ENCODE measurements at places on chromosomes 5 and 9.

GRCh38 chr5:76351176-76351575 is 51.9 kb upstream of the IQGAP2 start:
- no peak for DNase-seq

- DNase-seq = no peak
Observed at GRCh38 chr5:132394667-132395259, 25.3 kb downstream of the SLC22A5 start.

DNA sequence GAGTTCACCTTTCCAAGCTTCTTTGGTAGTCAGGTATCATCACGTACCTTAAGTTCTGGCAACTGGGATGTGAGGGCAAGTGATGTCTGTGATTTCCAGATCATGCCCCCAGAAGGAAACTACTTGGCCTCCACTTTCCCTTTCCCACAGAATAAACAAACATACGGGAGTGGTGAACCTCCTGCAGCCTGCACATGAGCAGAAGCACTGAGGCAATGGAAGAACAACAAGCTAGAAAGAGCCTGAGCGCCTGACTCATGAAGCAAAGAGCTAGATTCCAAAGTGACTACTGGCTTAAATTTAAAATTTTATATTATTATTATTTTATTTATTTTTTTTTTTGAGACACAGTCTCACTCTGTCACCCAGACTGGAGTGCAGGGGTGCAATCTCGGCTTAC is 35.0 kb downstream of the ARL15 start:
- DNase-seq = no peak

DNA sequence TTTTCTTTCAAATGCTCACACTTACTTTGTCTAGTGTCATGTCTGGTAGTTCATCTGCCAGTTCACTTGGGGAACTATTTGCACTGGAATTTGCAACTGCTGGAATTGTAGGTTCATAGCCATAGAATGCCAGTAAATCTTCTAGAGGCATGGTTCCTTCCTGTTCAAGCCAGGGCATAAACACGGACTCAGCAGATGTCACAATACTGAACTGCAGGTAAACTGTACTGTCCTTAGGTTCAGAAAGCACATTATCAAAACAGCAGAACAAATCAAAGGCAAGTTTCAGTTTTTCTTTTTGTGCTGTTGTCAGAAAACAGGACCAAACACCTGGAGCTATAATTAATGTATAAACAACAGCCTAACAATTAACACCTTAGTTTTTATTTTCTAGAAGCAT is 13.1 kb downstream of the MIER3 start:
- no peak for DNase-seq

GRCh38 chr9:23677446-23677845 is 148.6 kb downstream of the ELAVL2 start:
- DNase-seq = no peak

DNA sequence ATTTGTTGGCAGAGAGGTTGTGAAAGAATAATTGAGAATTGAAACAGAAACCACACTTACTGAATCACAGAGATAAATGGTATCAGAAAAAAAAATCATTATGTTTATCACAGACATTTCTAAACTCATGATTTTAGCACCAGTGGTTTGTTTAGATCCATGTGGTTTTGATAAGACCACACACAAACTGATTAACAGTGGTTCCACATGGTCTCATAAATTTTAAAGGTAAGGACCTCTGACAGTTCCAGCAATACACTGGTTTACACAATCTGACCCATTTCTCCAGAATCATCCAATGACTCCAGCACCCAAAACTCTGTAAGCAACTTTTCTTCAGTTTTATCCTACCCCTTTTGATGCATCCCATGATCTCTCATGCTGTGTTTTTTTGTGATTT is 261.2 kb downstream of the ANXA1 start:
- no peak for DNase-seq

DNA sequence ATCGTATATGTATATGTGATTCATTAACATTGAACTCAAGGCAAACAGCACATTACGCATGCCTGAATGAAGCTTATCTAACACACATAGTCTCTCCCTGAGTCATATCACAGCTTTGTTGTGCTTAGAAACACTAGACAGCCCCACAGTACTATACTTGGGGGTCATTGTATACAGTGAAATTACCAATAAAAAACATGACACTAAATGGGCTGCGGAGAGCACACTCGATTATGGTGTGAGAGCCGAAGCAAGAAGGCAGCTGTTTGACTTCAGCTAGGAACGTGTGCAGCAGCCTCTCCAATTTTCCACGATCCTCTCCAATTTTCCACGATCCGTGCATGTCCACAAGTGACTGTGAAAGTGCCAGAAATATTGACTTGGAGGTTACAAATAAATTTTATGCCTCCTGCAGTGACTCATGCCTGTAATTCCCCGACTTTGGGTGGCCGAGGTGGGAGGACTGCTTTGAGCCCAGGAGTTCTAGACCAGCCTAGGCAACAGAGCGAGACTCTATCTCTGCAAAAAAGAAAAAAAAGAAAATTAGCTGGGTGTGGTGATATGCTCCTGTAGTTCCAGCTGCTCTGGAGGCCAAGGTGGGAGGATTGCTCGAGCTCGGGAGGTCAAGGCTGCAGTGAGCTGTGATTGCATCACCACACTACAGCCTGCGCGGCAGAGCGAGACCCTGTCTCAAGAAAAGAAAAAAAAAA is 102.4 kb downstream of the DAPK1 start:
- no peak for DNase-seq

- DNase-seq = no peak
Observed at GRCh38 chr9:74570879-74571512, 73.9 kb downstream of the RORB start.

DNA sequence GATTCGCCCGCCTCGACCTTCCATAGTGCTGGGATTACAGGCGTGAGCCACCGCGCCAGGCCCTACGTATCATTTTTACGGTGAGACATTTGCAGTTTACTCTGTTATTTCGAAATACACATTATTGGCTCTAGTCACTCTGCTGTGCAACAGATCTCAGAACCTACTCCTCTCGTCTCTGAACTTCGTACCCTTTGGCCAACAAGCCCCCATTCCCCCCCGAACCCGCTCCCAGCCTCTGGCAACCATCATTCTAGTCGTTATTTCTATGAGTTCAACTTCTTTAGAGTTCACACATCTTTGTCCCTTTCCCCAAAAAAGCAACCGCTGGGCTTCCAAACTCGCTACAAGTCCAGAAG is 735 bp downstream of the PTGR1 start:
- DNase-seq = no peak

DNA sequence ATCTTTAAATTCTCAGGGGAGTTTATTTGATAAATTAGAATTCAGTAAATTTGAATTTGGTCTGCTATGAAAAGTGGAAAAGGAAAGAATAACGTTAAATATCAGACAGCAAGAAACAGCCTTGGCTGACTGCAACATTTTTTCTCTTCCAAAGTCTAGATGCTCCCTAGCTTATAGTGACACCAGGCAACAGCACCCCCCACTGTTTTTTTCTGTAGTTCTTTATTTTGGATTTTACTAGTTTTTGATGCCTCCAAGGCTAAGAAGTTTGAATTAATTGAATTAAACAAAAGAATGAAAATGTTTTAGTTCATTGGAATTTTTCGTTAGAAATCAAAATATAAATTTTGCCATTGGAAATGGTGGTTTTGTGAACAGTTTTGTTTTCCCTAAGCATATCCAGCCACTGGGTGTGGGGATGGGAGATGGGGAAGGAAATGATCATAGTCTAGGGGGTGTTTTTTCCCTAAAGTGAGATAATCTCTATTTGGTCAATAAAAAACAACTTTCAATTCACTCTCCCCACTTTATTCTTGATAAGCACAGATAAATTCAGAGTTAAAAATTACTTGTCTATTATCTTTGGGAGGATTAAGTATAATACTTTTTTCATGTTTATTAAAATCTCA is 199.3 kb upstream of the CD180 start:
- DNase-seq = no peak

DNA sequence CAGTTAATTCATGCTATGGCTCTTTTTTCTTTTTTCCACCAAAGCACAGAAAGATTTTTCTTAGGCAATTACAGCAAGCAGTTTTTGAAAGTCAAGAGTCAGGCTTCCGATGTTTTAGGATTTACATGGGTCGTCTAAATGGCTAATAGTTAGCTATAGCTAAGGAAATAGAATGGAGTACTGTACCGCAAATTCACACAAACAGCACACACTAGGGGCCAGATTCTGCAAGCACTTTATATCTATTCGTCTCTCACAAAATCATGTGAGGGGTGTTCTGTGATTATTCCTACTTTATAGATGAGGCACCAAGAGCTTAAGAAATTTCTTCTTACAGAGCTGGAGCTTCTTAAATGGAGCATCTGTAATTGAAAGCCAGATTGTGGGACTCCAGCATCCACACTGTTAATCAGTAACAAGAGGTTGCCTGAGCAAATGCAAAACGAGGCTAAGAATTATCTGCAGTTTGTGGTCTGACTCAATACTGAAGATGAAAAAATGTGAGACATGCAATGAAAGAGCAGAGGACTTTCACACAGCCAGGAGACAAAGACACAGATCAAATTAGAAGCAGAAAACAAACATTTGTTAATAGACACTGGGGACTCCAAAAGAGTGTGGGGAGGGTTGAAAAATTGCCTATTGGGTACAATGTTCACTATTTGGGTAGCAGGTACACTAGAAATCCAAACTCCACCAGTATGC is 62.7 kb upstream of the CTXN3 start:
- no peak for DNase-seq

DNA sequence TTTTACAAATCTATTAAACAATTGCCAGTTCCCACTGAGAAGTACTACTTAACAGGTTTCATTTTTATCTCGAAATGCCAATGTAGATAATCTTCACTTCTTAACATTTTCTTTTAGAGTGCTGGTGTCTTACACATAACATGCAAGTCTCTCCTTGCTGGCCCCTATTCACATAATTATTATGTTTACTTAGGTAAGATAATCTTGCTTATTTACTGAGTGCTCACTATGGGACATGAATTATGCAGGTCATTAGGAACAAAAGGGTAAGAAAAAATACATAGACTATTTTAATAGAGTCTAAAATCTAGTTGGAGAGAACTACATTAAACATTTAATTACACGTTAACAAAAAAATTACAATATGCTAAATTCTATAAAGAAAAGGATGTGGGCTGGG is 328.4 kb downstream of the PRR16 start:
- no peak for DNase-seq

DNA sequence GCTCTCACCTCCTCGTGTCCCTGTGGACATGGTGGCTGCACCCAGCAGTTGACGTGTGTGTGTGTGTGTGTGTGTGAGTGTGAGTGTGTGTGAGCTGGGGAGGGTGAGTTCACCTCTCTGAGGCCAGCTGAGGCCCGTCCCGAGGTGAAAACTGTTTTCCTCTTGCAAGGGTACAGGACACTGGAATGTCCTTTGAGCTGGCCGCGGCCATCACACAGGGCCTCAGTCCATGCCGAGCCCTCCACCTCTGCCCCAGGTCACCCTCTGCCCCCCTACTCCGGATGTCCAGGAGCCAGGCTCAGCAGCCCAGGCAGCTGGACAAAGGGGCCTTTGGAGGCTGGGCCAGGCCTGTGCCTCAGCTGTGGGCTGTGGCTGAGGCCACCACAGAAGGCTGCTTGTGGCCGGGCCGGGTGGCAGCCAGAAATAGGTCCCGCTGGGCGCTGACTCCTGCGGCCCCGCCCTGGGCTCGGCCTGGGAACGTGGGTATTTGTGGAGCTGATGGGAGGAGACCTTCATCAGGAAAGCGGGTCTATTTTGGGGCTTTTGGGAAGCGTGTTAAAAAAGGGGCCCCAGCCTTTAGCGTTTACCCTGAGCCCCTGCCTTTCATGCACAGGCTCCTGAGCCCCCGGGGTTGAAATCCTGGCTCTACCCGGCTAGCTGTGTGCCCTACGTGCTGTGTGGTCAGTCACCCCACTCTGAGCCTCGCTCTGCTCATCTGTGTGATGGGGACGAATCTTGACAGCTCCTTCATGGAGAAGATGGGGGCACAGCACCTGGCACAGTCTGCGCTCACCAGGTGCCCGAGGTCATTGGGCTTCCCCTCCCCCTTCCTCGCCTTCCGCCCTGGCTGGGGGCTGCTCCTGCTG is 75.1 kb upstream of the IER5L start:
- DNase-seq = no peak

DNA sequence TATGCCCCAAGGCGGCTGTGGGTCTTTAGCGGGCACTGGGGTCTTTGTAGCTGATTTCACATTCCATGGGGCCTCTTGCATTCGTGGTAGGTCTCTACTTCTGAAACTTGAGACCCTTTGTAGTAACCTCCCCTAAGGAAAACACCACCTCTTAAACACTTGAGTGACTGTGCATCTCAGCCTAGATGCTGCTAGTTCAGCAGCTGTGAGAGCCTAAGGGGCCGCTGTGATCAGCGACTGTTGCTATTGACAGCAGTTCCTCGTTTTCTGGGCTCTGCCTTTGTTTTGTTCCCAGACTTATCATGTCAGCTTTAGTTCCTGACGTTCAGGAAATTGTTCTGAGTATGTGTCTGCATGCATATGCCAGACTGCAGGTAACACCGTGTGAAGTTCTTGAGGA is 171.2 kb downstream of the HSPA4 start:
- no peak for DNase-seq

GRCh38 chr5:143056792-143057579 is 286.8 kb downstream of the ARHGAP26 start:
- DNase-seq = no peak

- DNase-seq = no peak
Observed at GRCh38 chr9:3950534-3950933, 349.3 kb downstream of the GLIS3 start.

DNA sequence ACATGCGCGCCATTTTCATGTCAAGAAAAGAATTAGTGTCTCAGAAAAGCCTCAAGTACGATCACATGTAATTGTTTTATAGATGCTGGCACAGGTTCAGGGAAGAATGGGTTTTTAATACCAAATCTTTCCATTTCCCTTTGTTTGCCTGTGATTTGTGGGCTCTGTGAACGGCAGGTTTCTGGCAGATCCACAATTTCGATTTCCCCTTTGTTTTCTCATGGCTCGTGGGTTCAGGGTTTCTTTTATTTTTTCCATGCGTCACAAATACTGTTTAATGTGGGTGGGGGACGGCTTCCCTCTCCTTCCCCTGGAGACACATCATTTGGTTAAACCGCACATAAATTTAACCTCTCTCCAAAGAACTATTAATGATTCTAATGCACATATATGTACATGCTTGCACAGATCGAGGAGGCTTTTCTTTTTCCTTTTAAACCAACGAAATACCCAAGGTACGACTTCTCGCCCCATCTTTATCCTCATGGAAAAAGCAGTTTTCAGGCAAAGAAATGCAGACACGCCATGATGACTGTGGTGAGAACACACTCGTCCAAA is 195.9 kb downstream of the SLIT3 start:
- no peak for DNase-seq

DNA sequence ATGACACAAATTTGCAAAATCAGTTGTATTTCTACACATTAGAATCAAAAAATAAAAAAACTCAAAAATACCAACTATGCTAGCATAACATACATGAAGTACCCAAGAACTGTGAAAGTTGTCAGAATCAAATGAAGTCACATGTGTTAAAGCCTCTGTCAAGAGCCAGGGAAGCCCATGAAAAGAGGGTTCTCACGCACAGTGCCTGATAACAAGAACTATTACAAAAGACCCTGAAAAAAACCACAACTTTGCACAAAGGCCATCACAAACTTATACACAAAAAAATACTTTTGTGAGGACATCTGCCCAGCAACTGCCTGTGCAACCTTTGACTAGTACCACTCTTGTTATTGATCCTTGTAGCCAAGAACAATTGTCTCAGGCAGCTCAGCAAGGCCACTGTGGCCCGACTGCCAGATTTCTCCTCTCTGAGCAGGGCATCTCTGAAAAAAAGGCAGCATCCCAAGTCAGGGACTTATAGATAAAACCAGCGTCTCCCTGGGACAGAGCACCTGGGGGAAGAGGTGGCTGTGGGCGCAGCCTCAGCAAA is 28.9 kb upstream of the HNRNPA0 start:
- no peak for DNase-seq

All from stimulated activated CD4-positive, alpha-beta T cell treated with anti-CD3 and anti-CD28 coated beads, Interleukin-1b, Interleukin-23, amount 100 ng/mL, for 24 hours (primary cell).